ENCODE measurements at places on chromosomes 5 and 9.

- peak; percentile 30 for DNase-seq
These were observed 55.5 kb upstream of the FST start for GRCh38 chr5:53424686-53425615.

- peak; percentile 35 for DNase-seq
These were observed at the start of gene GPX8 for GRCh38 chr5:55159763-55160492. Gene GPX8 (plus strand): TSS chr5:55160171. CDS start chr5:55160193, 22 bp downstream.

DNA sequence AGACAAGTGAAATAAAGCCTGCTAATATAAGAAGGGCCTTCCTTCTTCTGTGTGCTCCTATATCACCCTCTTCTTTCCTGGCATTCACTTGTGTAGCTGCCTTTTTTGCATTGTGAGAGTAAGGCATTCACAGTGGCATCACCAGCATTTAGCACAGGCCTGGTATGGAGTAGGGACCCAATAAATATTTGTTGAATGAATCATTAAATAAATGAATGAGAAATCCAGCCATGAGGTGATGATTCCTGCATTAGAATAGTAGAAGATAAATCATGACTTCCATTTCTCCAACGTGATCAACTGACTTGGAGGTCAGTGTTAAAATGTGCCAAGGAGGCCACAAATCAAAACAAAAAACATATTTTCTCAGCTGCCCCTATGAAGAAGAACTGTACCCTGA lies 3.9 kb downstream of the PLPPR1 start:
- no peak for DNase-seq

GRCh38 chr5:177364159-177364962 lies 6.6 kb downstream of the RGS14 start:
- DNase-seq = no peak
